ENCODE measurements at places on chromosomes 7 and 10.

DNA sequence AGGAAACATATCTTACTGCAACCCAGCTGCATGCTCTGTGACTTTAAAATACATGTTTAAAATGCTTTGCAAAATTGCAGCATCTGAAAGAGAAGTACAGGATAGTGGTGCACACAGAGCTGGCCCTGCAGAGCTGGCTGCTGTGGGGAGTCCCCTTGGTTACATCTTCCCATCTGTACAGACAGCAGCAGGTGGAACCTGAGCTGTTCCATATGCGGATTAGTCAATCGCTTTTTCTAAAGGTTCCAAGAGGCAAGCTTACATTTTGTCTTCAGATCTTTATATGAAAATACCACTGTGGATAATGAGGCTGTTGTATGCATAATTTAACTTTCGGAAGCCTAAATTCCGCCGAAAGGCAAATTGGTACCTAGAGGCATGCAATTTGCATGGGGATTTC is 444.1 kb downstream of the NRG3 start:
- DNase-seq, result no peak

DNA sequence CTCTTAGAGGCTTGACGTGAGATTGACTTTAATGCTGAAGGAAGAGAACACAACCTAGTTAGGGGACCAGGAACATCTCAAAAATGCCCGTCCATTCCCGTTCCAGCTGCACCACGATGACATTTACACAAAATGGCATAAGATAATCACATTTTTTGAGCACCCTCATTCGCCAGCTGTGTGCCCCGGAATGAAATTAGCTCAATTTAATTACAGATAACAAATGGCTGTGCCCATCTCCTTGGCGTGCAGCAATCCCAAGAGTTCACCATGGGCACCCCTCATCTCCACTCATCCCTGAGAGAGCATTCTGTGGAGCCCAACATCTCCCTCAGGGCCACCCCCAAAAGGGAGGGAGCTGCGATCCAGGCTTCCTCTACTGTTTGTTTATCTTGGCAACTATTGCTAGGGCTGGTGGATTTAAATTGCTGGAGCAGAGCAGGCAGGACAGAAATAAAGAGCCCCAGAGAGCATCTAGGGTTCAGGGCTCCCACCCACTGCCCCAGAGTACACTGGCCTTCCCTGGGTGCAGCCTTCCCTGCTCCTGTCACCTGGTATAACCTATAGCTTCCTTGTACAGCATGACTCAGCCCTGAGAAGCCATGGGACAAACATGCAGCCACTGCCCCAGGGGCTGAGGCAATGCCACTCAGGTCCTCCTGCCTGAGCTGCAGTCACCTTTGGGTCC is 263.5 kb downstream of the ZEB1 start:
- peak; percentile 48 for DNase-seq

DNA sequence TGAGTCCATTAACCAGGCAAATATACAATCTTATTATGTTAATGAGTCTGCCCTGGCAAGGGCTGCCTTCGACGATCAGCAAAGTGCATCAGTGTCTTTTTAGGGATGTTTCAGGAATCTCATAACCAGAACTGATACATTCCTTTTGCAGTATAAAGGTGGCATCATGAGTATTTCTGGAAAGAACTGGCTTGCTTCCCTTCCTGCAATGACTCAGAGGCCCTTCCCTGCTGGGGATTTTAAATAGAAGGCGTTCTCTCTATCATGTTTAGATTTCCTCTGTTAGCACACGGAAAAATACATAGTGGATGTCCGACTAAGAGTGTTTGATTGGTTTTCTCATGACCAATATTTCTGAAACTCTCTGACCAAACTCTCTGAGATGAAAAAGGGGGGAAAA is 1.8 kb downstream of the NPS start:
- no peak for DNase-seq

GRCh38 chr7:140327261-140327661 is 71.1 kb downstream of the SLC37A3 start:
- no peak for DNase-seq

GRCh38 chr10:132641401-132641800 is 103.8 kb downstream of the INPP5A start:
- no peak for DNase-seq

GRCh38 chr10:24518411-24518810 is 205.3 kb downstream of the ARHGAP21 start:
- no peak for DNase-seq

DNA sequence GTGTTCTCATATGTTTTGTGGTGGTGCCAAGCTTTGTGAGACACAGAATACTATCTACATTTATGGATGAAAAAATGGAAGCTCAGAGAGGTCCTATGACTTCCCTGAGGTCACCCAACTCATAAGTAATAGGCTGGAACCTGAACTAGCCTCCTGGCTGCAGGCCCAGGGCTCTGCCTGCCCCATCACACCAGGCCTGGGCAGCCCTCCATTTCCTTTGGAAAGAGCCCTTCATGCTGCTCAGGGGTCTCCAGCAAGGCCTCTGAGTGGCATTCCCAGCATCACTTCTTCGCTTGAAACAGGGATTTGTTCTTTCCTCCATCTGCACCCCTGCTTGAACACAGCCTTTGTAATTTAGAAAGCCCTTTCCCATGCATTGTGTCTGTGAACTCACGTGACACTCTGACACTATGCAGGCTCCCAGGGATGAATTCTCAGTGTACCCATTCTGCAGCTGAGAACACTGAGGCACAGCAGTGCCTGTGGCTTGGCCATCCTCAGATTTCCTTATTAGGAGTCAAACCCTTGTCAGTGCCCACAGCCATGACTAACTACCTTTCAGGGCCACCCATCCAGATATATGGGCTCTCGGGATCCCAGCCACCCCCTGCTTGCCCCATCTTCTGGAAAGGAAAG is 127.8 kb upstream of the PPIF start:
- no peak for DNase-seq

DNA sequence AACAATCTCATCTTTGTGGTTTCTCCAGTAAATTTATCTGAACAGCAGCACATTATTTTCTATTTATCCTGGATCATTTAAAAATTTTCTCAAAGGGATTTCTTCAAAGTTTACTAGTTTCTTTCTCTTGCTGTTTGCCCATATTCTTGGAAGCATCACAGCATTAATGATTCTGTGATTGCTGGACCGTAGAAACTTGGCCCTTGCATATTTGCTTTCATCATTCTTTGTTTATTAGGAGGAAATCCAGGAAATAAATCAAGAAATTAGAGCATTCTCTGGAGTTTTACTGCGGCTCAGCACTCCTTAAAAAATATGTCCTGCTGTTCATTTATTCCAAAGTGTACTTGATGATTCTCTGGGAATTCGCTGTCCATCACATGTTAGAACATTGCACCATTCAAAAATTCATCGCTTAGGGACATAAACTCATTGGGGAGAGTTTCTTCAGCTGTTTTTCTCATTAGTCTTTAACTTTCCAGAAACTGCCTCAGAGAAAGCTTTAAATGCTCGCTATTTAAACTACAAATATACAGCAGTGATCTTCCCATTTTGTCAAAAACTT is 264.0 kb upstream of the CDC14C start:
- no peak for DNase-seq

DNA sequence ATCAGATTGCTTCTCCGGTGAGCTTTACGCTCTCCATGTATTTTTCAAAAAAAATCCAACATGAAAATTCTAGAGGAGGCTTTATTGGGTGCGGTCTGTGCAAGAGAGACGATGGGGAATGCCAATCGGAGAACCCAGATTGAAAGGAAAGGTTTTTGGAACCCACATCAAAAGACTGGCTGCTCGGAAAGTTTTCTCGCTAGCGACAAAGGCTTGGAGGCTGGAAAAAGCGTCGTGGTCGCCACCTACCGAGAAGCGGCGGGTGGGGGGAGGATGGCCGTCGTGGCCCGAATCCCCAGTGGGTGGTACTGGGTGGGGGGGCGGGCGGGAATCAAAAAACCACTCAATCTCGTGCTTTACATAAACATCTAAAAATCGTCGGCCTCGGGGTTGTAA is 1.1 kb upstream of the GTF2I start:
- peak; percentile 52 for DNase-seq

DNA sequence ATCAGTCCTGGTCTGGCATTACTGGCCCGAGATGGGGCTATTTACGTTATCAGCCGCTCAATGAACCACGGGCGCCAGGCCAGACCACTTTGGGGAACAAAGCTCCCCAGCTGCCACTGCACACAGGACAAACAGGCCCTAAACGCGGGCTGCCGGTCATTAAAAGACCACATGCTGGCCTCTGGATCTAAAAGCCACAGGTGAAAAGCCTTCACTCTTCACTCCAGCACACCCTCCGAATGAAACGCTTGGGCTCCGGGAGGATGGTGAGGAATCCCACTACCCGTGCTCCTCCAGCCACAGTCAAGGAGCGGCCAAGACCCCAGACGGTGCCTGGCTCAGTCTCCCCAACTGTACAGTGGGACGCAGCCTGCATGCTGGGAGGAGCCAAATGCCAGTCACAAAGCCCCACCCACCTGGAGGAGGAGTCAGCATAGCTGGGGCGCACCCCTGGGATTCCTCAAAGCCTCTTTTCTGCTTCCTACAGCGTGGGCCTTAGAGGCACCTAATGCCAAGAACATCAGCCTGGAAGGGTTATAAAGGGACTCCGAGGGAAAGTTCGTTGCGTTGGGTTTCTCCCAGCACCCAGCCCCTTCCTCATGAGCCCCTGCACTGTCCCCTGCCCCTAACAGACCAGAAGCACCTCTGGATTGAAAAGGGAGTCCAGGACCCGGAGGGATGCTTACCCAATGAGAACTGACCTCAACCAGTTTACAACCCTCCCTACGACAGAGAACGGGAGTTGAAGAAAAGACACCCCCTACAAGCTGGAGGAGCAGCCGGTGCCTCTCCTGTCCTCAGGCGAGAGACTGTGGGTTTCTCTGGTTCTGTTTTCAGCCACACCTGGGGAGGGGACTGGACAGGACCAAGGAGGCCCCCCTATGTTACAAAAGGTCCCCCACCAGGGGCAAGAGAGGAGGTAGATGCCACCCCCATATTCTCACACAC is 4.7 kb downstream of the PDGFA start:
- no peak for DNase-seq

DNA sequence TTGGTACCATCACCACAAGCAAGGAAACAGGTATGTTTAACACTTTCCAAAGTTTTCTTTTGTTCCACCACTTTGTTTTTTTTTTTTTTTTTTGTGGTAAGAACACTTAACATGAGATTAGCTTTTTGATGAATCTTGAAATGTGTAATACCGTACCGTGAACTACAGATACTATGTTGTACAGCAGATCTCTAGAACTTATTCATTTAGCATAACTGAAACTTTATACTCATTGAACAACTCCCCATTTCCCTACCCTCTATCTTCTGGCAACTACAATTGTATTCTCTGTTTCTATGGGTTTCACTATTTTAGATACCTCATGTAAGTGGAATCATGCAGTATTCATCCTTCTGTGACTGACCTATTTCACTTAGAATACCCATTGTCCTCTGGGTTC is 162.7 kb upstream of the ITGB1 start:
- DNase-seq, result no peak

- DNase-seq, result no peak
Measured at GRCh38 chr7:113652501-113652900, 266.3 kb downstream of the PPP1R3A start.

- DNase-seq, result no peak
Measured at GRCh38 chr7:155187061-155187785, 110.5 kb upstream of the INSIG1 start.

- DNase-seq, result no peak
Measured at GRCh38 chr10:15775513-15775912, 55.8 kb upstream of the ITGA8 start.

DNA sequence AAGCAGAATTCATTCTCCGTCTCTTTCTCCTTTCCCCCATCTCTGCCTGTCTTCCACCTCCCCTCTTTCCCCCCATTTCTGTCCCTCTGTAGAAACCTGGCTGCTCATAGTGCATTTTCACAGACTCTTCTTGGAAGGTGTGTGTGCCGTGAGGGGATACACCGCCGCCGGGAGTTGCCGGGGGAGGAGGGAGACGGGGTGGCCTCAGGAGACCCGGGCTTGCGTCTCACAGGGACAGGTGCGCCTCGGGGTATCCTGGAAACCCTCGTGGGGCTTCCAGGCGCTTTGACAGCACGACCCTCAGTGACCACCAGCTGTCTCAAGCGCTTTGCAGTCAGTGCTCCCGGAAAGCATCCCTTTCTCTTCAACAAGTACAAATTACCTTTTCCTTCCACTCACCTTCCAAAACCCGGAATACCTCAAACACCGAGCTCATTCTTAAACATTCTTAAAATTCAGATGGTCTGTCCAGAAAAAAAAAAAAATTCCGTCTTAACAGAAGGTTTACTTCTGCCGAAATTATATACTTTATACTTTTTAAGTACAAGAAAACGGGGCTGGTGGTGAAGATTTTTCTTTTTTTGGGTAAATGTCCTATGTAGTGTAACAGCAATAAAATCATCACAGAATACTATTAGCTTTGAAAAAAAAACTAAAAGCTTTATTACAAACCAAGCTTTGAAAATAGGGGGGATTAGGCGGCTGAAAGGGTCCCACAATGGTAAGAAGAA is 8.2 kb downstream of the EMX2 start:
- no peak for DNase-seq

- no peak for DNase-seq
Measured at GRCh38 chr7:95811846-95812445, 39.6 kb downstream of the DYNC1I1 start.

DNA sequence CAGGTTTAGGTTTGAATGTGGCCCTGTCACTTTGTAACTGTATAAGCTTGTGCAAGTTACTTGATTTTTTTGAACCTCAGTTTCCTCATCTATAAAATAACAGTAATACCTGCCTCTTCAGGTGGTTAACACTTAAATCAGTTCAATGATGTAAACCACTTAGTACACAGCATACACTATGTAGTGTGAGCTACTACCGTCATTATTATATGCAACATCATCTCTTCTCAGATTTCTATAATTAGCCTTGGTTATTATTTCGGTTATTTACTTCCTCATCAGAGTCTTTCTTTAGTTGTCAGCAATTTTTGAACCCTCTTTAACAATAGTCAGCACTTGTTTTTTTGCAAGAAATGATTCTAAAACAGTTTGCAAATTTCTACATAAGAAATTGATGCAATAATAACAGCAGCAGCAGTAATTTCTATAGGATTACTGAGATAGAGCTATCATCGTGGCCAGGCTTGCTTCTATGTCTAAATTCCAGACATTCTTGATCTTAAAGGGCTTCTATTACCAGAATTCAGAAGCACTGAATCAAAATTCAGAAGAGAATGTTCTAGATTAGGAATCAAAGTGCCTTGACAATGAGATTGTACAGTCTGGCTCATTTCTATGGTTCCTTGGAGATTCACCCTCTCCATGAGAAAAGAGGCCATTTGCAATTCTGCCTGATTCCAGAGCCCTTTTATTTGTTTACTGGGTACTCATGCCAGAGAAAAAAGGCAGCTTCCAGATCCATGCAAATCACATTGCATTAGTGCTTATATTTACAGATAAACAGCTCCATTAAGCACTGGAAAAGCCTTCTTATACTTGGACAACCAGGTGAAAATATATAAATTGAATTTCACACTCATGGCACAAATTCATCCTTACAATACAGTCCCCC is 25.0 kb upstream of the WDR11 start:
- DNase-seq, result no peak

DNA sequence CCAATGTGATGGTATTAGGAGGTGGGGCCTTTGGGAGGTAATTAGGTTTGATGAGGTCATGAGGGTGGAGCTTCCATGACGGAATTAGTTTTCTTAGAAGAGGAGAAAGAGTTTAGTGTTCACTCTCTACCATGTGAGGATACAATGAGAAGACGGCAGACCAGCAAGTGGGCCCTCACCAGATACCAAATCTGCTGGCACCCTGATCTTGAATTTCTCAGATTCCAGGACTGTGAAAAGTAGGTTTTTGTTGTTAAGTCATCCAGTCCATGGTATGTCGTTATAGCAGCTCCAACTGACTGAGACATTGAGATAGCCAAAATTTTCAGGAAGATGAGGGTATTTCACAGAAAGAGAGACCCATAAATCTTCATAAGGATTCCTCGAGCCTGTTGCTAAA is 3.6 kb upstream of the TMEM196 start:
- no peak for DNase-seq

All from SK-N-DZ (cell line).